ENCODE measurements at places on chromosomes 3 and 15.

DNA sequence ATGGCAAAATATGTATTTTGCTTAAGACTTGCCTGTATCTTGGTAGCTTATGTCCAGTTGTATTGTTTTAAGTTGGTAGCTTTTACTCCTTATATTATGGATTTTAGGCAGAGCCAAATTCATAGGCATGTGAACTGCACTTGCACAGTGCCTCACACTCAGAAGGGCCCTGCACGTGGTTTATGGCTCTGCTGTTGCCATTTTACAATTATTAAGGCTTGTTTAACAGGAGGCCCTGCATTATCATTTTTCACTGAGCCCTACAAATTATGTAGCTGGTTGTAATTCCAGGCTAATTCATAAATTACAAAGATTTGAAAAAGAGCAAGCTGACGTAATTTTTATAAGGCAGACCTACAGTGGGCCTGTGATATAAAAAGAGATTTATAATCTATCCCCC lies 537.6 kb upstream of the UBE2E2 start:
- no peak for DNase-seq

DNA sequence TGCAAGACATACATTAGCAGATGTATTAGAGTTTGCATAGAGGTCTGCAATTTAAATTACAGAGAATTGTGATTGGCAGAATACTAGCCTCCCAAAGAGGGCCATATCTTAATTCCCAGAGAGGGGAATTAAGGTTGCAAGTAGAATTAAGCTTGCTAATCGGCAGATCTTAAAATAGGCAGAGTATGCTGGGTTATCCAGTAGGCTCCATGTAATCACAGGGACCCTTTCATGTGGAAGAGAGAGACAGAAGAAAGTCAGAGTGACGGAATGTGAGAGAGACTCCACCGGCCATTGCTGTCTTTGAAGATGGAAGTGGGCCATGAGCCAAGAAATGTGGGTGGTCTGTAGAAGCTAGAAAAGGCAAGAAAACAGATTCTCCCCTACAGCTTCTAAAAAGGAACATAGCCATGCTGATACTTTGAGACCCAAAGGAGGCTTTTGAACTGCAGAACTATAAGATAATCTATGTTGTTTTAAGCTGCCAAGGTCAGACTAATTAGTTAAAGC lies 38.8 kb downstream of the IMPG2 start:
- DNase-seq, result peak; percentile 22

DNA sequence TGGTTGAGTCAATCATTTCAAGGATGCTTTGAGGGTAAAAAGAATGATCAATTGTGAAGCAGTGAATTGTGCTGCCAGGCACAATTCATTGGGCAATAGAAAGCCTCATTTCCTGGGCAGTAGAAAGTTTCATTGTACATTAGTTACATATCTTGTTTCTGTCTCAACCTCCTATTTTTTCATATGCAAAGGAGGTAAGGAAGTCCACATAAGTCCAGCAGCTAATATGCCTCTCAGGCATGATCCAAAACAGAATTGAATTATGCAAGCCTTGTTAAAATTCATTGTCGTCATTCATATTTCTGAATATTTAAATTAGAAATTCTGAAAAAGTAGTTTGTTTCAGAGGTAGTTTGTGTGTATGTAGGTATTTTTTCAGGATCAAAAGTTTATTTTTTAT lies 65.8 kb downstream of the TFRC start:
- no peak for DNase-seq

GRCh38 chr3:128127236-128127635 lies 3.6 kb upstream of the RUVBL1 start:
- no peak for DNase-seq

DNA sequence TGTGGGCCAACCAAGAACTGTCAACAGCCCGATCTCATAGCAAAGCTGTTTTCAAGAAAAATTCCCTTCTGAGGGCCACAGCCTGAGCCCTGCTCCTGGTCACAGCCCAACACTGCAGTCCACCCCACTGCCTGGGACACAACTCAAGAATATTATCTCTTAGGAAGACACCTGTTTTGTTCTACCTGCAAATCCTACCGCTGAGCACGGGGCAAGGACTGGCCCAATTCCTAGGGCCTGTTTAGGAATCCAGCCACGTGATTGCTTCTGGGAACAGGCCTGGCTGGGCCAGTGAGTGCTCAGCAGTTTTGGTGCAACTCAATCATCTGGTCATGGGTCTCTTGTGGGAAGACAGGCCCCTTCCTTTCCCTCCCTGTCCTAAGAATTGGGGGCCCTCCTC lies 8.3 kb downstream of the ISLR2 start:
- no peak for DNase-seq

DNA sequence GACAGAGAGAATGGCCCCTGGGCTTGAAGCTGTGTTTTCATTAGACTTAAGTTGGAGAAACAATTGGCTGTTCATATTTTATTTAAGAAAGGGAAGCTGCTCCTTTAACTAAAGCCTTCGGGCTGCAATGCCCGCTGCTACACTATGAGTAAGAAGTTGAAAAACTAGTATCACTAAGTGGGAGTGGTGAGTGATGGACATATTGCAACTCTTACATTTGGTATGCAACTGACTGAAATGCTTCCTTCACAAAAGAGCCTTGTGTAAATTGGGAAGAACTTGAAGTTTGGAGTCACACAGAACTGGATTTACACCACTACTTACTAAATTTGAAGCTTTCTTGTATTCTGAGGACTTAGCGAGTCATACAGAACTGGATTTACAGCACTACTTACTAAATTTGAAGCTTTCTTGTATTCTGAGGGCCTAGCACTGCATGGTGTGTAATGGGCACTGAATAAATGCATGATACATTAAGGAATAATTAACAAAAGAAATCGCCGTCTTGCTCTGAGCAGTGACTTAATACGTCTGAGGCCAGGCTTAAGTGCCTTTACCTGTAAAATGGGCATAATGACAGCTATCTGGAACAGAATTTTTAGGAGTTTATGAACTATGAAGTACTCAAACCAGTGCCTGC lies 149.5 kb downstream of the RYR3 start:
- DNase-seq, result no peak

DNA sequence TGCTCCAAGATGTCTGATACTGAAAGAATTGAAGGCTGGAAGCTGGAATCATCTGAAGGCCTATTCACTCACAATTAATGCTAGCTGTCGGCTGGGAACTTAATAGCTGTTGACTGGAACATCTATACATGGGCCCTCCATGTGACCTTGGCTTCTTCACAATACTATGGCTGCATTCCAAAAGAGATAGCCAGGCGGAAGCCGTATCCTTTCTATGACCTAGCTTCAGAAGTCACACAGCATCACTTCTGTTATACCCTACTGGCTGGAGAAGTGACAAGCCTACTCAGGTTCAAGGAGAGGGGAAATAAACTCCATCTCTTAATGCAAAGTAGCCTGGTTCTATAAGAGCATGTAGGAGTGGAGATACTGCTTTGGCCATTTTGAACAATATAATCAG lies 50.9 kb upstream of the SPRED1 start:
- DNase-seq, result no peak

DNA sequence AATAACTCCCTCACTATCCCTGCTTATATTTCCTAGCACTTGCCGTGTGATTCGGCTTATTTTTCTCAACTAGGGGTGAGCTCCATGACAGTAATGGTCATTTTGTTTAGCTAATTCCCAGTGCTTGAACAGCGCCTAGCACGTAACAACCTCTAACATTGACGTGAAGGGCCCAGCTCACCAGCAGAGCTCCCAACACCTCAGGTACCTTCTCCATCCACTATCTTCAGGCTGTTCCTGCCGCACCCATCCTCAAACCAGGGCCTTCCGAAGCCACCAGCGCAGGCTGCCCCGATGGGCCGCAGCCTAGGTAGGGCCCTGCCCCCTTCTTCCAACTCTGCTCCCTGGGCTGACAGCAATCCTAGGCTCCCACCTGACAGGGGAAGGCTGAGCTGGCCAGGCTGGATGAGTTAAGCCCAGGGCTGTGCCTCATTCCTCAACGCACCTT lies 751 bp upstream of the RPS17 start:
- DNase-seq, result no peak

DNA sequence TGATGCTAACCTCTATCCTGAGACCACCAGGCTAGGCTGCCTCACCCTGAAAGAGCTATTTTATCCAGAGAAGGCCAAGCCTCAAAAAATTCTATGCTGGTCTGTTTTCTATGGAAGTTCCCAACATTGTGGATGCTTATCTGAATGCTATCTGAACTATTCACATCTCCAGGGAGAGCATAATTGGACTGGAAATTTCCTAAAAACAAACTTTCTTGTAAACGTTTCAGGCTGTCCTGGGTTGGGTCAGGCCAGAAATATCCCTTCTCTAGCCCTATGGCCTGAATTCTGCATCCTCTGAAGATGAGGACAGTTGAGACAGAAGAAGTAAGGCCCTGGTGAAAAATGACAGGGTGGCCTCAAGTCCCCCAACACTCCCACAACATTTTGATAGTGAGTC lies 706.4 kb upstream of the NR2F2 start:
- DNase-seq, result no peak

DNA sequence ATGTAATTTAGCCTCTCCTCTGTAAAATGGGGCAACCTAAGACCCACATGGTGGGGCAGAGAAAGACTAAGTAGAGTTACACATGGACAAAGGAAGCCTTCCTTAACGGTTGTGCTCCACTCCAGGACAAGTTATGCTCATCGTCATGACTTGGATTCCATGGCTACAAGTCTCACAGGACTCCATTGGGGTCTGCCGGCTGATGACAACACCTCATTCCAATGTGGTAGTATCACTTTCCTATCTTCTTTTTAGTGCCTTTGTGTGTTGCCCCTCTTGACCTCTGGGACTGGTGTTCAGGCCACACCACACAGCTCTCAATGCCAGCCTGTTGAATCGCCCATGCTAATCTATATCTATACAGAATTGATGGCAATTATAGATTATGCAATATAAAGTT lies 181.3 kb upstream of the WNT5A start:
- peak; percentile 76 for DNase-seq

DNA sequence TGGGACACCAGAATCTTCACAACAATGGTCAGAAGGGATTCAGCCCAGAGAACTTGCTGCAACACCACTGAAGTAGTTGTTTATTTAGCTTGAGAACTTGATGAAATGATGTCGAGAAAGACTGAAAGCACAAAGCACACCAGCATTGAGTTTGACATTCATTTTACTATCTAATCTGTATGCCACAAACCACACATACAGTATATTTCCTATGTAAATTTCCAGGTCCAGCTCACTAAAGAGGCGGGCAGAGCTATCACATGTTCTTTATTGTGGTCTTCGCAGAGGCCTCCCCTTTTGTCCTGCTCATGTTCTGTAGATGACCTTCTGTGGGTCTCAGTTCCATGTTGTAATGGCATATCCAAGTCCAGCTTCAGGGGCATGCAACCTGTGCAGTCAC lies 10.4 kb upstream of the FMN1 start:
- no peak for DNase-seq

- DNase-seq, result no peak
Measured at GRCh38 chr15:95713324-95713723, 617.2 kb upstream of the NR2F2 start.

- DNase-seq, result no peak
Measured at GRCh38 chr3:34408088-34408487, 609.7 kb downstream of the PDCD6IP start.

DNA sequence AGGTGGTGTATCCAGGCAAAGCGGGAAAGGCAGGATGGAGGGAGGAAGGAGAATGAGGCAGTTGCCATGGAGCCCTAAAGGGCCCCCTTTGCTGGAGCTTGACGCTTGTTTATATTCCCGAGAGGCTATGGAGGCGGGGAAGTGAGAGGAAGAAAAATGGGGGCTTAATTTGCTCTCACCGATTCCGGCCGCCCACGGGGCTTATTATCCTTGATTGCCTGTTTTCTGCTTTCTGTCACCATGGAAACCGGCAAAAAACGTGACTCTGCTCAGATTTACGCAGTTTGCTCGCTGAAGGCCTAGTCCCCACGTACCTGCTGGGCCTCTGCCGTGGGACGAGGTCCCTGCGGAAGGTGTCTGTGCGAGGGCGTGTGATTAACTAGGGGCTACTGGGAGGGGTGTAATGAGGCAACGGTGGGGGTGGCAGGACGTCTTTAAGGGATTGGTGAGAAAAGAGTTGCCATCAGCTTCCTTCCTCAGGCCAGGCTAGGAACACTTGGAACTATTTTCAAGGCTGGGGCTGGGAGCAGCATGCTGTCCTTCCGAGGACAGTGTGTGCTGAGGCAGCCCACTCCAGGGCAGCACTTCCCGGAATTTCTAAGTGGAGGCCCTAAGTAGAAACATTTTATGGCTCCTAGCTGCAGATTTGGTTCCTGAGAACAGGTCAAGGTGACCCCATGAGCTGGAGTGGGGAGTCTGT lies 110.8 kb upstream of the NDN start:
- DNase-seq, result no peak

- peak; percentile 30 for DNase-seq
Measured at GRCh38 chr15:66401130-66402021, 14.7 kb downstream of the MAP2K1 start.

DNA sequence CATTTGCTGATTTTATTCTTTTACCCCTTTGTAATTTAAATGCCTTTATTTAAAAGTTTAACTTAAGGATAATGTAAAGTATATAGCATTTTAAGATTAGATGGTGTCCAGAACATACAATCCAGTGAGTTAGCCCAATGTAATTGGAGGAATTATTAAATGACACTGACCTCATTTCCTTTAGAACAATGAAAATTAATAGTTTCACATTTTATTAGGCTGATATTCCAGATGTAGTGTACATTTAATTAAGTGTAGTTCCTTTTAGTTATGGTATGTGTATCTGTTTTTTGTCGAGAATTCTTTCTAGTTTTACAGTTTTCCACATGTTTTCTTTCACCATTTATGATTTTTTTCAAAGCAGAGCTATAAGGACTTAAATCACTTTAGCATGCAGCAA lies 75.8 kb downstream of the RSRC1 start:
- DNase-seq, result no peak

GRCh38 chr15:73873889-73874511 lies 636 bp downstream of the TBC1D21 start:
- peak; percentile 55 for DNase-seq

- DNase-seq, result no peak
Measured at GRCh38 chr15:43105077-43105736, 631 bp downstream of the UBR1 start.

GRCh38 chr3:16455001-16455400 lies 58.5 kb downstream of the RFTN1 start:
- no peak for DNase-seq

DNA sequence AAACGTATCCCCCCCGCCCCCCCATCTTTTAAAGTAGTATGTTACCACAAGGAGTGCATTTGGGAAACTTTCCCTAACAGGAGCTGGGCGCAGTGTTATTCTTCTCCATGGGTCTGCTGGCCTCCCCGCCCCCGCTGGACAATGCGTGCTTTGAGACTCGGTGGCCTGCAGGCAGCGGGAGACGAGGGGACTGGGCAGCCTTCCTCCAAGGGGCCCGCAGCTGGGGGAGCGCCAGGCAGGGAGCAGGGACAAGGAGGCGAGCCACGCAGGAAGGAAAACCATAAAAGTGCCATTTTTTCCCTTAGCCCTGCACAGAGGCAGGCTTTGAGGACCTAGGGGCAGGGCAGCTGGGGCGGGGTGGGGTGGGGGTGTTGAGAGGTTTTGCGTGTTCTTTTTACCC lies 14.1 kb downstream of the SOX2 start:
- no peak for DNase-seq

Measured in fibroblast of skin of back (primary cell).